ENCODE measurements at places on chromosomes 2 and 18. TPM values are rescaled to one million over a fixed set of nuclear protein-coding genes. Genes with fewer than 3 reads are reported as not detected.

The RGPD4 gene
- not detected for total RNA-seq

The GALR1 gene
- 1.2 TPM for total RNA-seq

The GAD1 gene
- total RNA-seq: 1.2 TPM

The KANSL3 gene
- total RNA-seq: 87.0 TPM

The SFTPB gene
- total RNA-seq: not detected

The REG1B gene
- total RNA-seq: 4.1 TPM

The CRYGC gene
- total RNA-seq: not detected

The GAREM1 gene
- 25.1 TPM for total RNA-seq

The MC2R gene
- not detected for total RNA-seq

The SERPINB13 gene
- total RNA-seq: not detected

The RTP5 gene
- not detected for total RNA-seq

The MTA3 gene
- 33.1 TPM for total RNA-seq

The CRYGA gene
- not detected for total RNA-seq

Data from tibial nerve (tissue), 4 donors.